Esophagus squamous epithelium (tissue), 5 donors: ENCODE measurements at places on chromosomes 16 and 17.

GRCh38 chr17:33753452-33753851 is 460.4 kb upstream of the ASIC2 start:
- no peak for DNase-seq

DNA sequence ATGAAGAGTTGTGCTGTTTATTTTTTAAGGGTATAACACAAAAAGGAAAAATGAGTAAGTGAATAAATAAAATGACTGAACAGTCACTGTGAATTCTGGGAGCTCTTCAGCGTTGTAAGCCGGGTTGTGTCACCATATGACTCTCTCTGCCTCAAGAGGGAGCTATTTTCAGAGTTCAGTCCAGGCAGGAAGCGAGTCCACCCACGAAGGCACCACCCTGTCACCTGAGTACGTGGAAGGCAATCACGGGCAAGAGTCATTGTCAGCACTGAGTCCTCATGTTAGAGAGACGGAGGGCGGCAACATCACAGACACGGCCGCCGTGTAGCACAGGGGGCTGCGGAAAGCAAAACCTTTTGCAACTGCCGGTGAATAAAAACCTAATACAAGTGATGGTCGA is 227.6 kb downstream of the UTP18 start:
- no peak for DNase-seq

- no peak for DNase-seq
Observed at GRCh38 chr16:63283721-63284120, 1247.5 kb upstream of the CDH8 start.

- no peak for DNase-seq
Observed at GRCh38 chr17:81814748-81815645, 11.0 kb downstream of the GCGR start.

GRCh38 chr16:12081048-12081404 is 104.5 kb downstream of the SNX29 start:
- DNase-seq = no peak

DNA sequence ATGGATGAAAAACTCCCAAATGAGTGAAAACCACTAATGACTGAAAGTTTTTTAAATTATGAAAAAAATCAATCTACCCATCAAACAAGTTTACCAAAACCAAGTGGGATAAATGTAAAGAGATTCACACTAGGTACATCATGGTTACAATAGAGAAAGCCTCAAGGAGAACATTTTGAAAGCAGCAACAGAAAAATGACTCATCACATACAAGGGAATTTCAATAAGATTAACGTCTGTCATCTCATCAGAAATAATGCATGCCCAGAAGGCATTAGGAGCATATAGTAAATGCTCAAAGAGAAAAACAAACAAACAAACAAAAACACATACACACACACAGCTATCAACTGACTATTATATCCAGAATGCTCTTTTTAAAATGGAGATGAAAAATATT is 261.8 kb upstream of the KIF2B start:
- no peak for DNase-seq
